ACHN (cell line): ENCODE measurements at places on chromosomes 12 and 14.

- DNase-seq, result no peak
Measured at GRCh38 chr12:68435816-68436215, 103.7 kb upstream of the MDM1 start.

- DNase-seq, result no peak
Measured at GRCh38 chr12:4829161-4829792, 80.4 kb upstream of the KCNA1 start.

GRCh38 chr14:63492391-63492790, 50.8 kb downstream of the PPP2R5E start:
- peak; percentile 11 for DNase-seq

- peak; percentile 98 for DNase-seq
Measured at GRCh38 chr12:123519141-123520001, 14.1 kb downstream of the RILPL1 start.

GRCh38 chr14:90804292-90805083, 11.7 kb downstream of the TTC7B start:
- no peak for DNase-seq

DNA sequence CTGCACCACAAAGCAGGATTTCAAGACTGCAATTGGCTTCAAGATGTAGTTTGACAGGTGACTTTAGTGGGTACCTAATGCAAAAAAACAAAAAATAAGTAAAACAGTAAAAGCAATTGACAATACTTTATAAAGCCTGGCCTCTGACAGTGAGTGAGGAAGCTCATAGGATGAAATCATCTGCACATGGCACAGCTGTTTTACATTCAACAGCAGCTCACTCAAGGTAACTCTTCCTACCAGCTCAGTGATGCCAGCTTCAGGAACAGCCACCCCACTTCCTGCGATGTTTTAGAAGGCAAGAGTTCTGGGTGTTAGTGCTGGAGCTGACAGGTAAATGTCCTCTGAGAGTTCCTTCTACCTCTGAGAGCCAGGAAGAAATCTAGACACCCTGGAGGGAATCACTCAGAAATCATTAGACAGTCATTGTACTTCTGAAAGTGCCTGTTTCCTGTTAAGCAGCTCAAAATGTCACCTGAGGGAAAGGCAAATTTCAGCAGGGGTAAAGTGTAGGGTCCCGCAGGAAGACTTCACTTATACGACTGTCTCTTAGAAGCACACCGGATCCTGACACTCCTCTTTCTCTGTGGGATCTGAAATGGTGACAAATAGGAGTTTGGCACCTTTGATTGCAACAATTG, 99.9 kb downstream of the FOXN3 start:
- DNase-seq, result no peak

DNA sequence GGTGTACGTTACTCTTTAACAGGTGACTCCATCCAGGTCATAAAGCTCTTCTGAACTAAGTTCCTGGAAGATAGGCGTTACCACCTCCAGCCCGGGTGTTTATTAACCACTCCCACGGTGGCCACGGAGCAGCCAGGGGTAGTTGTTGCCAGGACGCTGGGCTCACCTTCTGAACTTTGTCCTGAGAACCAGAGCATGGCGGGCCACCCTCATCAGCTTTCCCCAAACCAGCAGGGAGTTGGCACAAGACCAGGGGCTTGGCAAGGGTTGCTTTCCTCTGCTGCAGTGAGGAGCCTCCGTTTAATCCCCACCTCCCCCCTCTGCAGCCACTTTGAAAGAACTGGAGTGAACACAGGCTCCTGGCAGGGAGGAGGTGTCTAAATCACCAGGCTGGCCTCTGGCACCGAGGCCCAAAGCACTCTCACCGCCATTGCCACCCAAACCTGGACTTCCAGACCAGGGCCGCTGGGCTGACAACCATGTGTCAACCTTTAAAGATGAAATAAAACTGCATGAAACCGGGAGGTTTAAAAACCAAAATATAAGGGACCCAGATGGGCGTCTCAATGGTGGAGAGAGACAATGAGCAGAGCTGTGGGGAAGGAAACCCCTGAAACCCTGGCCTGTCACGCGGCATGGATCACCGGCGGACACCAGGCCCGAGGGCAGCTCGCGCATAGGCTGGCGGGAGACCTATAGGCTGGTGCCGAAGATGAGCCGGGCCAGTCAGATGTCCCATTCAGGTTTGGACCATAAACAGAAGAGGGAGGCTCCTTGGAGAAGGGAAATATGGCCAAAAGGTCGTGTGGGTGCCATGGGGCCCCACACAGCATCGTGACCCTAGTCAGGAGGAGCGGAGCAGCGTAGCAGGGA, 30.9 kb upstream of the TDRD9 start:
- DNase-seq, result peak; percentile 17

DNA sequence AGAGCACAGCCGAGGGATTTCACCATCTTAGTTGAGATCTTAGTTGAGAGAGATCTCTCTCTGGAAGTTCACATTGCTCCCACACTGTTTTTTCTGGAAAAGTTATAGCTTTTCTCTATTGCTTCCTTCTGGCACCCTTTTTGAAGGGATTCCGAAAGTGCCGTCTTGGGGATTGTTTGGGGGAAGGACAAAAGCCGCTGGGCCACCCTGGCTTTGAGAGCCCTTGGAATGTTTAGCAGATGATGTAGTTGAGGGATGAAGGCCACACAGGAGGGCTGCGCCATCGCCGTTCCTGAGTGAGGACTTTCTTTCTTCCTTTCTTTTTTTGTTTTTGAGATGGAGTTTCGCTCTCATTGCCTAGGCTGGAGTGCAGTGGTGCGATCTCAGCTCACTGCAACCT, 17.7 kb downstream of the PLEKHG3 start:
- DNase-seq, result no peak

DNA sequence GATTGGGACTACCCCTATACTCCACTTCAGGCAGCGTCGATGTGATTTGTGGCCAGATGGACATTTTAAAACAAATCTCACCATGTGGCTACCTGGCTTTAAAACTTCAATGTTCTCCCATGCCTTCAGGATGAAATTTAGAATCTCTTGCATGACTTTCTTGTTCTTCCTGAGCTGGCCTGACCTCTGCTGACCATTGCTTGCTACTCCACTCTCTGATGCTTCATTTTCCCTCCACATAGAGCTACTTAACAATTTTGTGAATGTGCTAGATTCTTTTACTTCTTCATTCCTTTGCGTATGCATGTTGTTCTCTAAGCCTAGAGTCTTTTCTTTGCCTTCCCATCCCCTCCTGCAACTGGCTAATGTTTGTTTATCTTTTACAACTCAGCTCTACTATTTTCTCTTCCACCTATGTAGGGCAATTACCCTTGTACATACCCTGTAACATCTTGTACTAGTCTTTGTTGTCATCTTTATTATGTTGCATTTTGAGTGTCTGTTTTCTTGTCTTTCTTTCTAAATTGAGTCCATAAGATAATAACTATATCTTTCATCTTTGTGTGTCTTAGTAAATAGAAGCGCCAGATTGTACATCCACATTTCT, 41.2 kb downstream of the YLPM1 start:
- DNase-seq, result no peak

GRCh38 chr12:100120355-100120754, 22.3 kb downstream of the BLTP3B start:
- no peak for DNase-seq
